ENCODE measurements at places on chromosomes 2 and 18.

- no peak for DNase-seq
These were observed 128.8 kb upstream of the DLX2 start for GRCh38 chr2:172231508-172231907.

GRCh38 chr2:161972866-161973265 lies 101.1 kb downstream of the DPP4 start:
- no peak for DNase-seq

DNA sequence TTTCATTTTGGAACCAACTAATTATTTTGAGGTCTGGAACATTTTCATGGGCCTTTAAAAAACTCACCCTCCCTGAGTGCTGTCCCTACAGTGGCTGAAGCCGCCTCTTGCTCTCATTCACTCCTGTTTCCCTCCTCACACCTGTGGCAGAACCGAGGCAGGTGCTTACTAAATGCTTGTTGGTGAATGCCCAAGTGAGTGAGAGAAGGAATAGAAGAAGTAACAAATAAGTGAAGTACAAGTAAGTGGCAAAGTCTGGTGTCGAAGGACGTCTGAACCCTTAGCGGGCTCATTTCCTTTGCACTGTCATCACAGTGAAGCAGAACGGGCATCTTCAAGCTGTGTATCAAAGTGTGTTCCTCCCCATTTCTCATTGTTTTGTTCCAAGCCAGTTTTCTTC lies 135.2 kb downstream of the RHBDD1 start:
- no peak for DNase-seq

GRCh38 chr2:54880428-54880827 lies 157.0 kb downstream of the EML6 start:
- no peak for DNase-seq

- DNase-seq = no peak
These were observed 16.9 kb downstream of the SH2D6 start for GRCh38 chr2:85435220-85435958.

DNA sequence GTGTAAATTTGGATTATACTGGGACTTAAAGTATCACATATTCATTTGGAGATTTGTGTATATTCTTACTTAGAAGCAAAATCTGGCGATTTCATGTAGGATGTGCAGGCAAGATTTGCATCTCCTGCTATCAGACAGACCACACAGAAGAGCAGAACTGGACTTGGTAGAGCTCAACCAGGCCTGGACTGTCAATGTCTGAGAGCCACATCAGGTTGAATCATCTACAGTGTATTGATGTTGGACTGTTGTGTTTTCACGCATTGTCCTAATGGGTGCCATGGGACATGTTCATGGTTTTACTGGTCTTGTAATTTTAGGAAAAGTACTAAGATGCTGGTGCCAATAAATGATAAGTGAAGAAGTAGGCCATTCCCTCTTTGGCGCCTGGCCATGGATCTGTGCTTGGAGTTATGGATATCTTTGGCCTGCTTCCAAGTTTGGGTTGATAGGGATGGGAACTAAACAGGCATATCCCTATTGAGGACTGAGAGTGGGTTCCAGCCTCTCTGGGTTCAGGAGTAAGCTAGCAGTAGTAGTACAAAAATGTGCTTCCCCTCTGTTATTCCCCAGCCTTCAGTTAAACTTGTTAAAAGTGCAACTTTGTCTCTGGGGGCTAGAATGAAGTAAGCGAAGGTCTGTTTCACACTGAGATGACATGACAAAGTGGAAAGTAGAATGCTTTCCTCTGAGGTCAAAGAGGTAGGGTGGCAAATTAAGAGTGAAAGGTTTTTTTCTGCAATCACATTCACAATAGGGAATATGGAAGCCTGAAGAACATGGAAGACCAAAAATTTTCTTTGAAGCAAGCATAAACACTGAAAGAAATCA lies 49.2 kb upstream of the NEMP2 start:
- no peak for DNase-seq

GRCh38 chr18:58177004-58177717 lies 133.1 kb downstream of the NEDD4L start:
- DNase-seq = peak; percentile 35

GRCh38 chr2:231923951-231924888 lies 2.0 kb downstream of the NPPC start:
- DNase-seq = no peak

- no peak for DNase-seq
These were observed 503 bp downstream of the ANXA4 start for GRCh38 chr2:69742322-69742952.

- no peak for DNase-seq
These were observed 64.2 kb downstream of the RPL37A start for GRCh38 chr2:216562696-216563435.

GRCh38 chr2:171847627-171848026 lies 46.4 kb downstream of the SLC25A12 start:
- no peak for DNase-seq

- no peak for DNase-seq
These were observed 95.9 kb downstream of the DGKD start for GRCh38 chr2:233449921-233450863.

GRCh38 chr2:24984912-24985311 lies 13.2 kb upstream of the DNAJC27 start:
- peak; percentile 76 for DNase-seq

DNA sequence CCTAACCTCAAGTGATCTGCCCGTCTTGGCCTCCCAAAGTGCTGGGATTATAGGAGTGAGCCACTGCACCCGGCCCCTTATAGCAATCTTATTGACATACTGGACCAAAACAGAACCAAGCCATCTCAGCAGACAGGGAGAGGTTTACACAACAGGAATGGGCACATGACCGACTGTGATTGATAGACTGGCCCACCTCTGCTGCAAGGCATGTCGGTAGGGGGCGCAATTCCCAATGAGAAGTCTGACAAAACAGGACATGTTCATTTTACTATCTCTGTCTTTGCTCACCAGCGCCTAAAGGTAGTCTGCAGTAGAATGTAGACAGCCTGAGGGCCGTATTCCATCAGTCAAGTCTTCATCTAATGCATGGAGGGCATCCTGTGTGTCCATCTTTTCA lies 2.0 kb downstream of the LYPD6B start:
- no peak for DNase-seq

DNA sequence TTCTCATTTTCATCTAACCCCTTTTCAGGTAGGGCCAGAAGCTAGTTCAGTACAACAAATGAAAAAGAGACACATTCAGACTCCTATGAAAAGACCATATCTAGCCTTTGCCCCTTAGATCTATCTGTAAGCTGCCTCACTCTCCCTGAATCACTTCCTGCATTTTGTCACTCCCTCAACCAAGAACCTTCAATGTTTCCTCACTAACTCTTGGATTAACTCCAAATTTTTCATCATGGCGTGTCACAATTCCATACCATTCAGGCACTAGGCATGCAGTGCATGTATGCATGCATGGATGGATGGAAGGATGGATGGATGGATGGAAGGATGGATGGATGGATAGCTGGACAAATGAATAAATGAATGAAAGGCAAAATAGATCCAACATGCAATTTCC lies 356.9 kb downstream of the TNS1 start:
- no peak for DNase-seq

DNA sequence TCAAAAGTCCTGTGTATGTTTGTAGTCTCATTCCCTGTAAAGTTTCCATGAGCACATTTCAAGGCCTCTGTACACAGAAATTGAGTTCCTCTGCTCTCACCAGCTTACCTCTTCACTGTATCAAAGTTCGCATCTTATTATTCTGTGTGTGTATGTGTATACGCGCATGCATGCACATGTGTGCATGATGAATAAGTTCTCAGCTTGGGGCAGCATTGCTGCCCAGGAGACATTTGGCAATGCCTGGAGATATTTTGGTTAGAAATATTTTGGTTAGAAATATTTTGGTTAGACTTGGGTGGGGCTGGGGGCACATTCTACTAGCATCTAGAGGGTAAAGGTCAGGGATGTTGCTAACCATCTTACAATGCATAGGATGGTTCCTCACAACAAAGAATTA lies 23.4 kb downstream of the TCF7L1 start:
- DNase-seq = no peak

GRCh38 chr2:168171059-168171762 lies 76.2 kb downstream of the STK39 start:
- no peak for DNase-seq

DNA sequence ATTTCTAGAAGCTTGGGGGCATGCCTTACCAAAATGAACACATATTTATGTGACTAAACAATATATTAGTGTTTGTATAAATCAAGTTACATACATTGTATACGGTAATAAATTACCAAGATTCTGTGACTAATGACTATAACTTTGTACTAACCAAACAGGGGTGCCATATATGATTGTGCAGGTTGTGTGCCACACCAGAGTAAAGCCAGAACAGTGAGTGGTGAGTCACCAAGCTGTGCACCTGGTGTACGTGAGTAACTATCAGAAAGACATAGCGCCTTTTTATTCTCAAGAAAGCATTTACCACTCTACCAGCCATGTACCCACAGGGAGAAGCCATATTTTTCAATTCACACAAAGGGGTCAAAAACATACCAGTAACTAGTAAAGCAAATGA lies 453.2 kb upstream of the PIK3C3 start:
- no peak for DNase-seq

GRCh38 chr2:69601179-69601612 lies 42.3 kb downstream of the AAK1 start:
- DNase-seq = no peak

DNA sequence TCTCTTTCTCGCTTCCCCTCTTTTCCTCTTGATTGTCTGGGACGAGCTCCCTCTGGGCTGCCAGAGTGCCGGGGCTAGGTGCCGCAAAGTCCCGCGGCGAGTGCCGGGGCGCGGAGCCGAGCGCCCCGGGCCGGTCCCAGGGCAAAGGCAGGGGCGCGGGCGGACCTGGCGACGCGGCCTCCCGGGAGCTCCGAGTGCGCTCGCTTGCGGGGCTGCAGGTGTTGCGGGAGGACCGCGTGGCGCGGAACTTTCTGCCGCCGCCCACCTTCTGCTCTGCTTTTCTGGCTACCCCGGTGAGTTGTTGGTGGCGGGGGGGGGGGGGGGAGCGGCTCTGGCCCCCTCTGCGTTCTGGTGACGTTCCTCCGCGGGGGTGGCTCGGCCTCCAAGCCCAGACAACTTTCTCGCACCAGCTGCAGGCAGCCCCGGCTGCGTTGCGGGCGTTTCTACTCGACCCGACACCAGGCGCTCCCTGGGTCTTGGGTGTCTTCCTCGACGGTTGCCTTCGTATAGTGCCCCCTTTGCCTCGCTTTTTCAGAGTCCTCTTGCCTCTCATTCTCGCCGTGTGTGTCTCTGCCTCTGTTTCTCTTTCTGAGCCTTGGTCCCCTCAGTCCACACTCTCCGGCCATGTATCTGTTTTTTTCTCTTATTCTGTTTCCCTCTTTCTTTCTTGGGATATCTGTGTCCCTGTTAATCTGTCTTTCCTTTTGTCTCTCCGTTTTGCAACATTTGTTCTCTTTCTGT lies 759 bp downstream of the GALNT13 start:
- no peak for DNase-seq

DNA sequence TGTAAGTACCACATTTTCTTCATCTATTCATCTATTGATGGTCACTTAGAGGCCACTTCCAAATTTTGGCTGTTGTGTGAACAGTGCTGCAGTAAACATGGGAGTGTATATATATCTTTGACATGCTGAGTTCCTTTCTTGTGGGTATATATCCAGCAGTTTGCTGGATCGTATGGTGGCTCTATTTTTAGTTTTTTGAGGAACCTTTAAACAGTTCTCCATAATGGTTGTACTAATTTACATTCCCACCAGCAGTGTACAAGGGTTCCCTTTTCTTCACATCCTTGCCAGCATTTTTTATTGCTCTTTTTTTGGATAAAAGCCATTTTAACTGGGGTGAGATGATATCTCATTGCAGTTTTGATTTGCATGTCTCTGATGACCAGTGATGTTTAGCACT lies 7.3 kb upstream of the ATP5MC3 start:
- DNase-seq = no peak

GRCh38 chr2:62529758-62530157 lies 23.8 kb upstream of the TMEM17 start:
- DNase-seq = no peak

- DNase-seq = no peak
These were observed 298.3 kb downstream of the TDRD15 start for GRCh38 chr2:21422050-21422449.

GRCh38 chr2:172813314-172813888 lies 77.8 kb downstream of the RAPGEF4 start:
- DNase-seq = no peak

GRCh38 chr2:172539767-172540166 lies 16.1 kb upstream of the PDK1 start:
- DNase-seq = no peak

- DNase-seq = no peak
These were observed 6.8 kb downstream of the RAB12 start for GRCh38 chr18:8616028-8616401.

DNA sequence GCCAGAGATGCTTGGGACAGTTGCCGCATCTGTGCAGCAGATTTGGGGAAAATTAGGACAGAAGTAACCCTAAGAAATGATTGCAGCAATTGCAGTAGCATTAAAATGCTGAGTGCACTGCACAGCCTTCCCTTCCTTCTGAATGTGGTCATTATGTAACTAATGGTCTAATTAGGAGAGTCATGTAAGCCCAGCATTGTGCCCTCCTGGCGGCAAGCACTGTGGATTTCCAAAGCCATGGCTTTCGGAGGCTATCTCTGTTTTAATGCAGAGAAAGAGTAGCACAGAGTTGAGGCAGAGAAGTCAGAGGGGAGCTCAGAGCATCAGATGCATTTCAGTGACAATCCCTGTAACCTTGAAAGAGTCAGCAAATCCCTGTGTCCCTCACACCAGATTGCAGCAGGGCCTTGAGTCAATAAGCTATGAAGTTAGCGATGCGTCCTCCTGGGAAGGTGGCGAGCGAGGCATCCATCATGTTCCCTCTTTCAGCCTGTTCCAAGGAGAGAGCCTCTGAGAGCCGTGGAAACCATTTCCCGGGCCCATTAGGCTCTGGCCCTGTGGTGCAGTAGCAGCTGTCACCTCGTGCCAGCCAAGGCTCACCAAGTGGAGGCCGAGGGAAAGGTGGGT lies 307.2 kb downstream of the FBXO15 start:
- DNase-seq = peak; percentile 61

DNA sequence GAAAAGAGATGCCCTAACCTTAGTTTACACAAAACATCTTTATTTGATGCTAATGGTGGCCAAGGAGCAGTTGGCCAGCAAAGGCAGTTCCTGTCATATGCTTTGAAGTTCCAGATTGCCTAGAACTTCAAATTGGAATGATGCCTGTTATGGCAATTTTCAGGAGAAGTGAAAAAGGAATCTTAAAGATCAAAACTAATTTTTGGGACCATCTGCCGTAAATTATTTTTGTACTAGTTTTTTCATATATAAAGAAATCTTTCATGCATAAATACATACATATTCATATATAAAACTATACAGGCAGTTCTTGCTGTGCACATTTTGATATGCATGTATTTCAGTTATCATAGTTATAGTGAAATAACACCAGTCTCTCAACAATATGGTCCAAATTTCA lies 1185.6 kb upstream of the FAM98A start:
- no peak for DNase-seq

GRCh38 chr18:10562773-10563160 lies 36.9 kb downstream of the NAPG start:
- DNase-seq = no peak

DNA sequence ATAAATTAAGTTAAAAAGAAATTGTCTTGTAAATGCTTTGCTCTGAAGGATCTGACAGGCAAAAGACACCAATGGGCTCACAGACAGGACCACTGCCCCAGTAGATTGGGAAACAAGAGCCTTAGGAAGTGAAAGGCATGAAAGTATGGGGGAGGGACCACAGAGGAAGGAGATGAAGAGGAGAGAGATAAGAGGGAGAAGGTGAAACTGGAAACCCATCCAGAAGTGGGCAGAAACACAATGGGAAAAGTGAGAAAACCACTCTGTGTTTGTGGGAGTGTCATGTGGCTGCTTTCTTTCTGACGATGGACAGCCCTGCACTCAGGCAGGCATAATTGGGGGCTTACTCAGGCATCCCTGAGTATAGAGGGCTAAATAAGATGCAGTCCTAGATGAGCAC lies 101.5 kb upstream of the STON1 start:
- no peak for DNase-seq
